Activated naive CD4-positive, alpha-beta T cell treated with anti-CD3 and anti-CD28 coated beads for 36 hours (primary cell): ENCODE measurements at places on chromosomes 2 and 18. TPM values are rescaled to one million over a fixed set of nuclear protein-coding genes. Genes with fewer than 3 reads are reported as not detected.
A peak's percentile ranks its signal among the peaks of the same experiment; 100 is the strongest.

GRCh38 chr2:186841940-186842339 lies 7.0 kb downstream of the ZSWIM2 start:
- no peak for DNase-seq

- DNase-seq = peak; percentile 71
Observed at GRCh38 chr18:70491734-70492348, 203.0 kb downstream of the SOCS6 start.

The COLEC11 gene
- 0.15 TPM for total RNA-seq

The BMPR2 gene
- total RNA-seq = 5.5 TPM

DNA sequence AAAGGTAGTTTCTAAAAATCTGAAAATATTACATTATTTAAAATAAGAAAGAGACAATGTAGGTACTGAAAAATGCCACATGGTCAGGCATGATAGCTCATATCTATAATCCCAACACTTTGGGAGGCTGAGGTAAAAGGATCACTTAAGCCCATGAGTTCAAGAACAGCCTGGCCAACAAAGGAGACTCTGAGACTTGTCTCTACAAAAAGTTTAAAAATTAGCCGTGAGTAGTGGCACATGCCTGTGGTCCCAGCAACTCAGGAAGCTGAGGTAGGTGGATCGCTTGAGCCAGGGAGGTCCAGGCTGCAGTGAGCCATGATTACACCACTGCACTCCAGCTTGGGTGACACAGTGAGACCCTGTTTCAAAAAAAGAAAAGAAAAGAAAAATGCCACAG lies 21.8 kb downstream of the ATAD2B start:
- no peak for DNase-seq

The PDE1A gene
- total RNA-seq = not detected

The ADRA2B gene
- 0.52 TPM for total RNA-seq

GRCh38 chr2:19299032-19299431 lies 59.4 kb downstream of the OSR1 start:
- no peak for DNase-seq

DNA sequence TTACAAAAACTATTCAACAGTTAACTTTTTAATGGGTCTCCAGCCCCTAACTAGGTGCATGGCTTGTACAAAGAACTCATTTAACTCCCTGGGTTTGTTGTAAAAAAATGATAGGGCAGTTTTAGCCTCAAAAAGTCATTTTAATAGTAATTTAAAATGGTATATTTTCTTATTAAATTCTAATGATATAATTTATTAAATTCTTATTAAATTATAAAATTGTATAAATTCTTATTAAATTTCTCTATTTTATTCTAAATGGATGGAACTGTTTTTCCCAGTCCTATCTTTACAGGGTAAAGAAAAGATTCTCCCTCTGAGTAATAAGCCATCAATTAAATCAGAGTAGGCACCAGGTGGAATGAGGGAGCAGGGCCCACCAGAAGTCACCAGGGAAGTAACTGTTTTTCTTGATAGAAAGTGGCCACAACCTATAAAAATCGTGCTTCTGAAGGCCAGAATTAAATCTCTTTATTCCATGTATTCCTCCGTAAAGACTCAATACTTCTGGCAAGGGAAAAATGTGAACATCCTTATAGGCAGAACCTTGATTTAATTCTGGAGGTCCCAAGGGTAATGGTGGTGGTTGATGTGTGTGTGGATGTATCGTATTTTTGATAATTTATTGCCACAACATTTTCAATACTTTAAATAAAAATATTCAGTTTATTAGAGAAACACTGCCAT lies 814 bp downstream of the FKBP7 start:
- DNase-seq = no peak

The FAM124B gene
- total RNA-seq = 0.43 TPM

The SP100 gene
- 145 TPM for total RNA-seq

DNA sequence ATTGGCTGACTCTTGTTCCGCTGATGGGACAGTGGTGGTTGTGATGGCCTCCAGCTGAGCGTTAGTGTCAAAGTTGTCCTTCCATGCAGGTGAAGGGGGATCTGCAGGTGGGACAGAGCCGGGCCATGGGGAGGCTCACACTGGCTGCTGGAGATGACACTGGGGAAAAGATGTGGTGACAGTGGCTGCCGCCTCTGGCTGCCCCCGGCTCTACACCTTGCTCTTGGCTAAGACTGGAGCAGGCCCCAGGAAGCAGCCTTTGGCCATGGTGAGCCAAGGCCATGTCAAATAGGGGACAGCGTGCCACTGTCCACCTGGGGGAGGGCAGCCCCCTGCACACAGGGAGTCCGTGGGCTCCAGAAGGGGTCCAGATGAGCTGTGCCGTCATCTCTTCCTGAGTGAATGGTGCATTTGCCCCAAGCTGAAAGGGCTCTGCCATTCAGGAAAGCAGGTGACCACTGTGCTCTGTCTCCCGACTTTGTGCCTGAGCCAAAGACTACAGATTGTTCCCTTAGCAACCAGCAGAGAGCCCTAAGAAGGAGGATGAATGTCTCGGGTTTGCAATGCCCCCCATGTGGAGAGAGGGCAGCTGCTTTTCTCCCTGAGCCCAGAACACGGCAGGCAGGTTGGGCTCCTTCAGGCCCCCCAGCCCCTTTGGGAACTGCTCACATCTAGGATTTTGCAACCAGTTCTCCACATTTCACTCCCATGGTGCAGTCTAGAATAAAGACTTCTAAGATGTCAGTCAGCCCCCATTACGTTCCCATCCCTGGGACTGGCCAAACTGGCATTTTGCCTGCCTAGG lies 79.1 kb upstream of the BCL2L11 start:
- no peak for DNase-seq

DNA sequence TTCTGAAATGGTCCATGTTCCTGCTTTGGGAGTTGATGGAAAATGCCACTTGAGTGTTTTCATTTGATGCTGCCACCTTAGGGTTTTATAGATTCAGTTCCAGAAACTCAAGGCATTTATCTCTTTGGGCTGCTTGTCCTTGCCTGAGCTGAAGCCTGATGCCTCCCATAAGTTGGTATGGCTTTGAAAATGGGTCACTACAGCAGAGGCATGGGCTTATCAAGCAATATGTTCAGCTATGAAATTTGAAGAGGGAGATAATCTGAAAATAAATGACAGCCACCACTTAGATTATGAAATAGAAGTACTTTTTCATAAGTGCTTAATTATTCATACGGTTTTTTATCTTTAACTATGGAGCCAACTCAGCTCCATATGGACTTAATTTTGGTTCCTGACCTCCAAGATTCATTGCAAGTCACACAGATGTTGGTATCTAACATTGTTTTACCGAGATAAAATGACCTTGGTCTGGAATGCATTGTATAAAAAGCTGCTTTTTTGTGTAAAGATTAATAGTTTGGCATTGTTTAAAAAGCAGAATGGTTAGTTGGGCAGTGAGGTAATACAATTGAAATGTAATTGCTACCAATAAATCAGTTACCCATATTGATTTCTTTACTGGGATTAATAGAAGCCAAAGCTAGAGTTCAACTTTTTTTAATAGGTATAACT lies 4.5 kb downstream of the SLC14A1 start:
- no peak for DNase-seq

The NCOA1 gene
- total RNA-seq = 15.4 TPM

- DNase-seq = no peak
Observed at GRCh38 chr18:21000667-21001066, 110.9 kb downstream of the ROCK1 start.

DNA sequence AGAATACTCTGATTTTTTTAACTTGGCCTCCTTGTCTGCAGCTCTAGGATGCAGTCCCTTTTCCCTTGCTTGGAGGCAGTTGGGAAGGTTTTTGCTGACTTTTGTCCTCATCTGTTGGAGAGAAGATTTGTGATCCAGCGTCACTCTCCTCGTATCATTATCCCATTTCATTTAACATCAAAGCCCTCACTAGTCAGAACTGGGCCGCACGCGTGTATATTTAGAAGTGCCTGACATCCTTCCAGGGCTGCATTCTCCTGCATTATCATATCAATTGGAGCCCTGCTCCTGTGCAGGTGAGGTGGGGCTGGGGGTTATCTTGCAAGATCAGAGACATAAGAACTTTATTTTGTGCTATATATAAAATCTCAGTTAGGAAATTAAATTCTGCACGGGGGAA lies 435.1 kb upstream of the HS6ST1 start:
- DNase-seq = no peak

DNA sequence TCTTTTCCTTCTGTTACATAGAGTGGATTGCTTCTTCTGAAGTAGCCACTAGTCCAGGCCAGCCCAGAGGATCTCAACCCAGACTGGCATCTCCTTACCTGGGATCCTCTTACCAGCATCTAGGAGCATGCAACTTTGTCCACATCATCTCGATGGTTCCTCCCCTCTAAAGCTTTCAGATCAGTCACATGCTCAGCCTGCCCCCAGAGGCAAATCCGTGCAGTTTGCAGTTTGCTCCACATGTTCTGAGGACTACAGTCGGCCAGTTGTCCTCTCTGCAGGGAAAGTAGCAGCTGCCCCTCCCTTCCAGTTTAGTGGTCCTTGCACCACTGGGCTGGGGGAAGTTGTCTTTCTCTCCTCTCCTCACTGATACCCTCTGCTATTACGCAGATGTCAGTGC lies 259.8 kb upstream of the APCDD1 start:
- no peak for DNase-seq

GRCh38 chr18:21096760-21097159 lies 14.9 kb downstream of the ROCK1 start:
- DNase-seq = no peak

DNA sequence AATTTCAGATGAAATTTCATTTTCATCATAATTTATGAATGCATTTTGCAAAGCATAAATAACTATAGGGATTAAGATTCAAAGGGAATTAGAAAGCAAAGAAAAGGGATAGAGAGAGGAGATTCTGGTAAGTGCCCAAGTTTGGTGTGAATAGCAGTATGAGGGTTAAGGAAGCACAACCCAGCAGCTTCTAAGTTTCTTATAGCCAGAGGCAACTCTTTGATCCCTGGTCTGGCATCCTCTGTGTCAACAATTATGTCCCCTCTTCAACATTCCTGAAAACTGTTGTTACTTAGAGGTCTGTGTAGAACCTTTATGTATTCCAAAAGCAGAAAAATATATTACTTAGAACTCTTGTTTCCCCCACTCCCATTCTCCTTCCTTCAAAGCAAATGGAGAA lies 171.6 kb upstream of the SATB2 start:
- no peak for DNase-seq

The KYNU gene
- not detected for total RNA-seq

The CDH20 gene
- total RNA-seq = not detected

The PROM2 gene
- 0.89 TPM for total RNA-seq

The PLEK gene
- total RNA-seq = 1.1 TPM

- DNase-seq = no peak
Observed at GRCh38 chr2:77608510-77608909, 86.3 kb upstream of the LRRTM4 start.

GRCh38 chr2:186751790-186752189 lies 57.9 kb downstream of the FAM171B start:
- no peak for DNase-seq

The CFAP53 gene
- 0.43 TPM for total RNA-seq

- peak; percentile 70 for DNase-seq
Observed at GRCh38 chr2:39377226-39377939, 59.7 kb downstream of the MAP4K3 start.

The LHCGR gene
- not detected for total RNA-seq

DNA sequence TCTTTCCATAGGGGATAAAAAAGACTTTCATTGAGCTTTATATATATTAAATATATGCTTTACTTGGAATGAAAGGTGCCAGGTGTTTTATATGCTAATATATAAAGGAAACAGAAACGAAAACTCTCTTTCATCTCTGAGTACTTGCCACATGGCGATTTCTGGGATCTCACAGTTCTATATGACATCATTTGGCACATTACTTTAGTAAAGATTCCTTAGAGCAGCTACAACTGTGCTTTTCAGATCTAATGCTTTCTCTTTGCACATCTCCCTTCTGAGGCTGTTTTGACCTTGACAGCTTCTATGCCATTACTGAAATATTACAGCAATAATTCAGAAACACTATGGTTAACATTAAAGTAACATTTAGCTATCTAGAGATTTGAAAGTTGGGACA lies 1082.9 kb upstream of the CDH2 start:
- DNase-seq = no peak

GRCh38 chr2:164551519-164551918 lies 69.8 kb downstream of the GRB14 start:
- no peak for DNase-seq

DNA sequence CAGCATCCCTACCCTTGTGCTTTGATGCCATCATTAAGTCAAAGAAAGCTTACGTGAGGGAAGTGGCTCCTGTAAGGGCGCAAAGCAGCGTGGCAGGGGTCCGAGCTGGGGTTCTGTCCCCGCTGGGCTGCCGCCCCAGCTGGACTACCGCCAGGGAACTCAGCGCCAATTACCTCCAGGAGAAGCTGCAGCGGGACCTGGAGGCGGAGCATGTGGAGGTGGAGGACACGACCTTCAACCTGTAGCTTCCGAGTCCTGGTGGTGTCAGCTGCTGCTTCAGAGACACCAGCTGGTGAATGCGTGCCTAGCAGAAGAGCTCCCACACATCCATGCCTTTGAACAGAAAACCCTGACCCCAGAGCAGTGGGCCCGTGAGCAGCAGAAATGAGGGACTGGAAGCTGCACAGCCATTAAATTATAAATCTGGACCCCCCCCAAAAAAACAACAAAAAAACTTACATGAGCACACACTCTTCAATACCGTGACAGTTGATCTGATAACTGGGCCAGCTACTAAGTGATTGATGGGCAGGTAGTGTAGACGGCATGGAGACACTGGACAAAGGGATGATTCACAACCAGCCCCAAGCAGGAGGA lies 20.1 kb upstream of the YES1 start:
- DNase-seq = peak; percentile 42

The CRYGC gene
- not detected for total RNA-seq

The EML6 gene
- total RNA-seq = 0.49 TPM

DNA sequence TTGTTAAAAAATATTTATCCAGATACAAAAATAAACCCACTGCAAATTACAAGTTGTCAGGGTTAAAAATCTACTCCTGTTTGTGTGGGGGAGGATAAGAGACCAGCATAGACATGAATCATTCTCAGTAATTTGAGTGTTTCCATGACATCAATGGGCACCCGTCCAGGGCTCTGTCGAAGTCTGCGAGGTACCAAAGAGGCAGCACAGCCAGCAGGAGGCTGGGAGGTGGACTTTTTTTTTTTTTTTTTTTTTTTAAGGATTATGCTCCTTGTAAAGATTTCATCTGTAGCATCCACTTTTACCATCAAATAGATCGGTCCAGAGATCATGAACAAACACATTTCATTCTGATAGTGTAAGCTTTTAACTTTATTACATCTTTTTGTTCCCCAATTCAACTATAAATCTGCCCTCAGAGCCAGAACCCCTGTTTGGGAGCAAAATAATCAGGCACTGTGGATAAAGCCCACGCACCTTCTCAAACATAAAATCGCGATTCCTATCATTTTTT lies 182.0 kb downstream of the TCF4 start:
- DNase-seq = peak; percentile 19

GRCh38 chr18:44852818-44853217 lies 172.1 kb downstream of the SETBP1 start:
- DNase-seq = no peak

The CHRND gene
- total RNA-seq = not detected

DNA sequence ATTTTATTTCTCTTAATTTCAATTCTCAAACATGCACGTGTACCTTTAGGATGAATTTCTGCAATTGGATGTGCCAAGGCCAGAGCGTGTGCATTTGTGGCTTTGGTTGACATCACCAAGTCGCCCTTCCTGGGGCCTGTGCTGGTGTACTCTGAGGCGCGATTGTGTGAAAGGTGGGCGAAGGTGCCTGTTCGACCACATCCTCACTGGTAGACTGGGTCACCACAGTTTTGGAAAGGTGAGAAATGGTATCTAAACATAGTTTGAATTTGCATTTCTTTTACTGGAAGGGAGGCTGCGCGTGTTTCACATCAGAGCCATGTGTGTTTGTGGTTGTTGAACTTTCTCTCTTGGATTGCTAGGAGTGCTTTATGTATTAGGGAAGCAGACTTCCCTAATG lies 89.8 kb downstream of the LDLRAD4 start:
- DNase-seq = peak; percentile 43

GRCh38 chr2:217467331-217467730 lies 535.5 kb downstream of the TNS1 start:
- DNase-seq = no peak
